ENCODE measurements at places on chromosomes 12 and 14.

GRCh38 chr14:101932673-101933072 lies 31.7 kb upstream of the DYNC1H1 start:
- DNase-seq, result no peak

- no peak for DNase-seq
Measured at GRCh38 chr12:1463073-1463905, 131.1 kb downstream of the FBXL14 start.

GRCh38 chr12:120702637-120703036 lies 7.6 kb upstream of the UNC119B start:
- no peak for DNase-seq

DNA sequence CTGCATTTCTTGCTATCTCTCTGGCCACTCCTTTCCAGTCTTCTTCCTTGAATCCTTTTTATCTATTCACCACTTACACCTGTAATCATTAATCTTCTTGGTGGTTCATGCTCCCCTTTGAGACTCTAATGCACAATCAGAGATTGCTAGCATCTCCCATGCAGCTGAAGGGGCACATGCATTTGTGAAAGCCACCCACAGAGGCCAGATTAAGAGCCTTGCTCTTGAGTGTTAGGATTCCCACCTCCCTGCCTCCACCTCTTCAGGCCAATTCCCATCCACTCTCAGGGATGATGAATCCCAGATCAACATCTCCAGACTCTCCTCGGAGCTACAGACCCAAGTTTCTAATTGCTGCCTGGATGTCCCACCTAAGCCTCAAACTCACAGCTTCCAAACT lies 19.4 kb upstream of the KRT18 start:
- no peak for DNase-seq

- no peak for DNase-seq
Measured at GRCh38 chr14:98946940-98947339, 325.1 kb downstream of the BCL11B start.

DNA sequence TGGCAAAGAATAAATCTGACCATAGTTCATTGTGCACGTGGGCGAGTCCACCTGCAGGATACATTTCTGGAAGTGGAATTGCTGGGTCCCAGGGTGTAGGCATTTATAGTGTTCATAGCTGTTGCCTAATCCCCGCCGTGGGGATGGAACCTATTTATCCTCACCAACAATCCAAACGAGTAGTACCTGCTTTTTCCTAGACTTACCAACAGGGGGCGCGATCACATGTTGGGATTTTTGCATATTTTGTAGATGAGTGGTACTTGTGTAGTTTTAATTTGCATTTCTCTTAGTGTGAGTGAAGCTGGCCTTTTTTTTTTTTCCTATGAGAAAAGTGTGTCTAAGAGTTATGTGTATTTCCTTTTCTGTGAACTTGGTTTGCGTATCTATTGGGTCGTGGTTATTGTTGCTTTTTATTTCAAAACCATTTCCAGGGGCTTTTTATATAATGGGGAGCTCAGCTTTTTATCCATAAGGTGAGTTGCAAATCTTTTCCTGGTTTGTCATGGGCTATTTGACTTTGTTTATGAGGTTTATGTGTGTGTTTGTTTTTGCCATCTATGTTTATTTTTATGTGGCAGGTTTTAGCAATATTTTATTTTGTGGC lies 67.2 kb downstream of the CCDC92 start:
- peak; percentile 57 for DNase-seq

DNA sequence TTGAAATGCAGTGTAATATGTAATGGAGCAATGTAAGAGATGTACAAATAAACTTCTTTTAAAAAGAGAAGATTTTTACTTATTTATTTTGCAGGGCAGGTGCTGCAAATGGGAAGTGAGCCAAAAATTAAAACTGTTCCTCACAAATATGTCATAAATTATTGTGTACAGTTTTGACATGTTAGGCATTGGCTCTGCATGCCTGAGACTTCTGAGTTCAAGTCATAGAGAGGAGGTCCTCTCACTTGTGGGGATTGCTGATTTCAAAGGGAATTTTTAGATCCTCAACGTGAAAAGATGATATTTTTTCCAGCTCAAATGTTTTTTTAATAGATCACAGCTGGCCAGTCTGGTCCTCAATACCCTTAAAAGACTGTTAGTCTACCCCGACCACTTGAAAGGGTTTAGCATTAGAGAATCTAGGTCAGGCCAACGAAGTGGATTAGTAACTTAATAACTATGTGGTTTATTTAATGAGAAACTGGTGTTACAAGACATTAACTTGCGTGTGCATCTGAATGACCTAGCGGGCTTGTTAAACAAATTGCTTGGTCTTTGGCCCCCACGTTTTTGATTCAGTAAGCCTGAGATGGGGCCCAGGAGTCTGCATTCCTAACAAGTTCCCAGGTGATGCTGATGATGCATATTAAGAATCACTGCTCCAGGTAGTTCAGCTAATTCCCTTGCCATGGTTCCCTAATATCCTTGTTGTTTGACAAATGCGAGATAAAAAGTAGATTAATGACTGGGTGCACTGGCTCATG lies 30.9 kb upstream of the WDR89 start:
- DNase-seq, result peak; percentile 72

DNA sequence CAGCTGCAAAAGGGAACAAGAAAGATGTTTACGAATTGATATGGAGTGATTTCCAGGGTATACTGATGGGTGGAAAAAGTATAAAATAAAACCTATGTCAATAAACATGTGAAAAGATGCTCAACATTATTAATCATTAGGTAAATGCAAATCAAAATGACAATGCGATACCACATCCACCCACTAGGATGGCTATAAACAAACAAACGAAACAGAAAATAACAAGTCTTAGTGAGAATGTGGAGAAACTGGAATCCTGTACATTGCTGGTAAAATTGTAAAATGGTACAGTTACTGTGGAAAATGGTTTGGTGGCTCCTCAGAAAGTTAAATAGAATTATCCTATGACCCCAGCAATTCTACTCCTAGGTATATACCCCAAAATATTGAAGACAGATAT lies 9.5 kb upstream of the BEST3 start:
- no peak for DNase-seq

GRCh38 chr14:69005432-69006148 lies 26.5 kb upstream of the ACTN1 start:
- DNase-seq, result no peak

DNA sequence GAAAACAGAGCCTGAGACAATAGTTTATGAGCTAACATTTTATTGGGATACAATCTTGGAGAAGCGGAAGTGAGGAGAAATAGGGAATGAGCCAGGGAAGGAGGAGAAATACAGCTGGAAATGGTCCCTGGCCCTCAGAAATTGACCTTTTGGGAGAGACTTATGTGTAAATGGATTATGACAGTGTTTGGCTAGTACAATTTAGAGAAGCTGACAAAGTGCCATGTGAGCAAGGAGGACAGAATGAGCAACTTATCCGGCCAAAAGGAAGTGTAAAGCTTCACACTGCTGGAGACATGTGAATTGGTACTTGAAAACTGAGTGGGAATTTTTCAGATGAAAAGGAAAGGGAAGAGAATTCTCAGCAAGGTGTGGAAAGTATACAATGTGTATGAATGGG lies 2.9 kb downstream of the GLIPR1 start:
- DNase-seq, result no peak

GRCh38 chr12:97300891-97301290 lies 161.7 kb upstream of the RMST start:
- DNase-seq, result peak; percentile 22

- DNase-seq, result no peak
Measured at GRCh38 chr14:104424406-104425072, 155.0 kb upstream of the C14orf180 start.
